ENCODE measurements at places on chromosomes 7 and 10.

GRCh38 chr10:34845070-34845469, 30.0 kb upstream of the PARD3 start:
- DNase-seq: no peak

DNA sequence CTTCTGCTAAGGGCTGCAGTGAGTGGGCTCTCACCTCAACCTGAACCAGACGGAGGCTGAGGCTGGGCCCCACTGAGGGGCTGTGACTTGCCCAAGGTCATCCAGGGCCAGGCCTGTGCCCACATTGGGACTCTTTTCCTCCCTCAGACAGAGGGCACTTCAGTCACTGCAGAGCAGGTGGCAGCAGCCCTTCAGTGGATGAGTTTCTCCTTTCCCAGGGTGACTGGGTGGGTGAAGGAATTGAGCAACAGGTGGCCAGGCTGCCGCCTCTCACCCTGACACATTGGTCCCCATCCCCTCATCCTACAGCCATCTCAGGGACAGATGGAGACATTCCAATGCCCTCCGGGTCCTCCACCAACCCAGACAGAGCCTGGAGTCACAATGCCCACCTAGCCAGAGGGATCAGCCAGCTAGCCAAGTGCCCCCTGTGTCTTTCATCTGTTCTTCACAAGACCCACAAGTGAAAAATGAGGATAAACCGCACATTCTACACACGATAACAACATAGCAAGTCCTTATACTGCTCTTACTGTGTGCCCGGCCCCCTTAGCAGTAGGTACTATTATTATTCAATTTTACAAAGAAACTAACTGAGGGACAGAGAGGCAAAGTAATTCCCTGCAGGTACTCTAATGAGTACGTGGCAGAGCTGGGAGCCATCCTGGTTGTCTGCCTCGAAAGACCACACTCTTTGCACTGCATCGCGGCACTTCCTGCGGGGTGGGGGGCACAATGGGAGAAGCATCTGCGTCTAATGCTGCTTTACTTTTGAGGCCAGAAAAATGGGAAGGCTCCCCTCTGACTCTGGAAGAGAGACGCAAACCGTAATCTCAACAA, 1.7 kb upstream of the SLC18A3 start:
- DNase-seq: no peak

- peak; percentile 32 for DNase-seq
Measured at GRCh38 chr7:157875230-157876179, 538.7 kb downstream of the DNAJB6 start.

- no peak for DNase-seq
Measured at GRCh38 chr10:78210976-78211375, 177.3 kb downstream of the RPS24 start.

DNA sequence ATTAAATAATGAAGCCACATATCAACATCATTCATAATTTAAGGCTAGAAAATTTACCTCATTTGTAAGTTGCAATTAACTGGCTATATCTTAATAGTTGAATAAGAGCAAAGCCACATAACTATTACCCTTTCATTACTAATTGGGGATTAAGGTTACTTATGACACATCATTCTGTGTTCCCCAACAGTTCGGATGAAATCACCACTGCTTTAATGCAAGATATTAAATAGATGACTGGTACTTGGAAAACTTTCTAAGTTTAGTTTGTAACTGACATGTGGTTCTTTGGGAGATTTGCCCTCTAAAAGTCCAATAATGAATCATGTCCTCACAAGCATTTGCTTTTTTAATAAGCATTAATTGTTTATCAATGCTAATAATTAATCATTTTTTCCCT, 109.1 kb downstream of the MTERF1 start:
- DNase-seq: no peak

- no peak for DNase-seq
Measured at GRCh38 chr7:92088266-92088665, 46.0 kb downstream of the CYP51A1 start.

GRCh38 chr7:98697485-98698240, 80.6 kb downstream of the NPTX2 start:
- DNase-seq: no peak

DNA sequence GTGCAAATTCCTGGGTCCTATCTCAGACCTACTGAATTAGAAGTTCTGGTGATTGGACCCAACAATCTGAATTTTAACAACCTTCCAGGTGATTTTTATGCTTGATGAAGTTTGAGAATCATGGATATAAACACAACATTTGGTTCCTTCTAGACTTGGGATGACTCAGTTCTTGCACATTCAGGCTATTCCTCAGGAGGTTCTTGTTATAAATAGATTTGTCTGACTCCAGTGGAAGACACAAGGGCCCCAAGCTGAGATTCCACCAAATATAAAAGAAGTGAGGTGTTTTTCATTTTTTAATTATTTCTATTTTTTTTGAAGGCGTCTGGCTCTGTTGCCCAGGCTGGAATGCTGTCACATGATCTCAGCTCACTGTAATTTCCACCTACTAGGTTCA, 9.4 kb upstream of the TAS2R16 start:
- no peak for DNase-seq

GRCh38 chr7:152120210-152120609, 94.7 kb downstream of the GALNT11 start:
- DNase-seq: no peak

- no peak for DNase-seq
Measured at GRCh38 chr10:78366663-78367411, 333.2 kb downstream of the RPS24 start.

DNA sequence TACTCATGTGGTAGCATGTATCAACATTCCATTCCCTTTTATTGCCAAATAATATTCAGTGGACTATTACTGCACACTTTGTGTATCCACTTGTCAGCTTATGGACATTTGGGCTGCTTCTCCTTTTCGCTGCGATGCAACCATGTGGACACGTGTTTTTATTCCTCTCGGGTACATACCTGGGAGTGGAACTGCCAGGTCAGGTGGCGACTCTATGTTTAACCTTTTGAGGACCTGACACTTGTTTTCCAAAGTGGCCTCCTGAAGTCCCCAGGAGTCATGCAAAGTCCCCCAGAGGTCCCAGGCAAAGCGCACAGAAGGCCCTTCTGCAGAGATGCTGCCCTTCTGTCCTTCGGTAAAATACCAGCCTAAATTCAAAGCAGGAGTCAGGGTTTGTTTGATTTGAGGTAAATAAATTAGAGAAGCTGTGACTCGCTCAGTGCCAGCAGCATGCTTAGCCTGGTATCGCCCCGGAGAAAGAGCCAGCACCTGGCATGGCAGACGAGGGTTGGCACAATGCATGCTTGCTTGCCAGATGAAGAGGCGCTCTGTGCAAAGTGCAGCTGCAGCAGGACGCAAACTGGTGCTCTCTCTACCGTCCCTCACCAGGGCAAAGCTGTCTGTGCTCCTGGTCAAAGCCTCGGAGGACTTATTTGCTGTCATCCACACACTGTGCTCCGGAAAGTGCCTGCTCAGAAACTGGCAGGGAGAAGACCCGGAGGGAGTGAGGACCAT, 37.8 kb downstream of the HIPK2 start:
- DNase-seq: peak; percentile 59

DNA sequence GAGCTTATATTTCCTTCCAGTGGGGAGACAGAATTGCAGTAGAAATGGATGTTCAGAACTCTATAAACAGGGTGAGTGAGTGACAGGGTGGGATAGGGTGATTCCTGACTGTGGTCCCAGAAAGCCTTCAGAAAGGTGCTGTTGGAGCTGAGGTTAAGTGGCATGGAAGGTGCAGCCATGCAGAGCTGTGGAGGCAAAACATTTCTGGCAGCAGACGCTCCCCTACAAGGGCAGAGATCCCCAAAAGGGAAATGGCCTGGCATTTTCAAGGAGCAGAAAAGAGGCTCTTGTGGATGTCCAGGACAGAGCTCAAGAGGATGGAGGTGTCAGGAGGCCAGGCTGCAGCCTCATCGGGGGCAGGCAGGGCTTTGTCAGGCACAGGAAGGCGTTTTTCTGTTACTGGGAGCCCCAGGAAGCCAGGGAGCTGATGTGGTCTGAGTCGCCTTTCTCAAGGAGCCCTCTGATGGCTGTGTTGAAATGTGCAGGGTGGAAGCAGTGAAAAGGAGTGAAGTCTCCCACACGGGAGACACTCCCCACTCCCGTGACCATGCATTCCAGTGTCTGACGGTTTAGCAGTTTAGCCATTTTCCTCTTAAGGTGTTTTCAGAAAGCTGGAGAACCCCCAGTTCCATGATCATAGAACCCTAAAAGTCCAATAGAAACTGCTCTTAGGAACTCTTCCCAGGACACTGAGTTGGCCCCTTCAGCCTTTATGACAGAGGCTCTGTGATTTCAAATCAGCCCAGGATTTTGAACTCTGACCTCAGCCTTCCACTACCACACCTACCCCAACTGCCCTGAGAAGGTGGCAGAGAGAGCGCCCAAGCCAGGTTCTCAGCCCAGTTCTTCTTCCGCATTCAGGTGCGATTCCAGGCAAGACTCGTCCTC, 96.2 kb downstream of the C10orf105 start:
- no peak for DNase-seq

DNA sequence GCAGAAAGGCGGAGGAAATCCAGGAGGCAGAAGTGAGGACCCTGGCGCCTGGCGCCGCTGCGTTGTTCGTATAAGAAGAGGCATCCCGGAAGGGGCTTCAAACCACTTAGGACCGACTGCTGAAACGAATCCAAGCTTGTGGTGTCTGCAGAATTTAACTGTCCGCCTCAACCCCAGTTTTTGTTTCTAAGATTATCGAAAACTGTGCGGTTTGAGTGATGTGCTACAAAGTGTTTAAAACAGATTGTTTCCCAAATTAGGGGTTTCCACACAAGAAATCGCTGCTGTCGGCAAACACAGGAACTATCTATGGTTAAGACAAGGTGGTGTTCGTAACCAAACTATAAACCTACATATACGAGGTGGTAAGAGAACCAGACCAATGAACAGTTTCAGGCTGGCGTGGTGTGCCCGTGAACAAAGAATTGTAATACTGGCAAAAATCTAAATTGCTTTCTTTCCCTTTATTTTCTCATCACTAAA, 835 bp upstream of the DGKI start:
- no peak for DNase-seq

- DNase-seq: peak; percentile 14
Measured at GRCh38 chr10:43292755-43293676, 26.2 kb upstream of the RASGEF1A start.

DNA sequence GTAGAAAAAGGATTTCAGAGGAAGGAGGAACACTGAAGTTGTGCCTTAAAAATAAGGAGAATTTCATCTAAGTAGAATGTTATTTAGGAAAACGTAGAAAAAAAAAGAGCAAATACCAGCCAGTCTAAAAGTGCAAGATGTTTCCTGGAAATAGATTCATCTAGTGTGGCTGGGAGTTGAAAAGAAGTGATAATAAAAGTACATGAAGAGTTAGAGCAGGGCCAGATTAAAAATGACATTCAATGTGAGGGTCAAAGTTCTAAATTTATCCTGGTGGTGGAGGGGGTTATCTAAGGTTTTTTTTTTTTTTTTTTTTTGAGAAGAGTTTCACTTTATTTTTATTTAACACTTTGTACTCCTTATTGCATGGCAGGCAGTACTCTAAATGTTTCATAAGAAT, 289.3 kb downstream of the MDFIC start:
- DNase-seq: no peak

DNA sequence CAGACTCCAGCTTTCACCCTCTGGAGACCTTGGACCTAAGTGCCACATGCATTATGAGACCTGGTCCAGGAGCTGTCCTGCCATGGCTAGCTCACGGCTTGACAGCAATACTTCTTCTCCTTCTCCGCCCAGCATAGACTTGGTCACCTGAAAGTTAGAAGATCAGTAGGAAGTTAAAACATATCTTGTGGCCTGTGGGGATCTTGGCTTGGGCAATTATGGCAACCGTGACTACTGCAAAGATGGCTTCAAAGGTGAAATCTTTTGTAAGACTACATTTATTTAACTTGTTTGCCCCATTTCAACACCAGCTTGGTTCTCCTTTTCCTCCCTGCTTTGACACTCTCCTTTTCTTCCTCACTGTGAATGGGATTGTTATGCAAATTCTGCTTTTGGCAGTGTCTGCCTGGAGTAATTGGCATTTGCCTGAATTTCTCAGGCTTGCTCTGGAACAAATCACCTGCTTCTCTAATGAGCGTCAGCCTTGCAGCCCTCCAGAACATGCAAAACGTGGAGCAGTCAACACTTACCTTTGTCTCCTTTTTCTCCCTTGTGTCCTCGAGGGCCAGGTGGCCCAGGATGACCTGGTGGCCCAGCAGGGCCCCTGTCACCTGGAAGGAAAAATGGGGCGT, 53.4 kb downstream of the COL17A1 start:
- DNase-seq: no peak

DNA sequence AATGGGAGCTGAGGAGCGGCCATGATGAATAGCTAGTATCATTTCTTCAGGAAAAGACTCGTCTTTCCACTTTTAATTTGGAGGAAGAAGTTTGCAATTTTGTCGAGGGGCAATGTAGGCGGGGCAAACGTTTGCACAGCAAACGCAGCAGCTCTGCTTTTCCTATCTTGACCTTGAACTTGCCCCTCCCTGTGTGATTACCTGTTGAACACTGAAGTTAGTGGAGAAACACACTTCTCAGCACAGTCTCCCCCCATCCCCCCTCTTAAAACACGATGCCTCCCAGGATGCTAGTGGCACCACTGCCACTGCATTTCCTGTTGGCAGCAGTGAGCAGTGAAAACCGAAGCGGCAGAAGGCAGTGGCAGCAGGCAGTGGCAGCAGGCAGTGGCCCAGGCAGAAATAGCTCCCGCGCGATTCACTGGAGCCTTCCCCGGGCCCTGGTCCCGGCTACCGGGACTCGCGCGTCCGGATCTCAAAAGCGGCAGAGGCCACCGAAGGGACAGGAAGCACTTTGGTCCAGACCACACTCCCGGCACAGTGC, at the start of gene EPDR1:
Gene EPDR1, plus strand, starts transcription at position 336 of the 544 bp plus-strand sequence. CDS start 300 bp downstream, outside the sequence.
- DNase-seq: peak; percentile 81

DNA sequence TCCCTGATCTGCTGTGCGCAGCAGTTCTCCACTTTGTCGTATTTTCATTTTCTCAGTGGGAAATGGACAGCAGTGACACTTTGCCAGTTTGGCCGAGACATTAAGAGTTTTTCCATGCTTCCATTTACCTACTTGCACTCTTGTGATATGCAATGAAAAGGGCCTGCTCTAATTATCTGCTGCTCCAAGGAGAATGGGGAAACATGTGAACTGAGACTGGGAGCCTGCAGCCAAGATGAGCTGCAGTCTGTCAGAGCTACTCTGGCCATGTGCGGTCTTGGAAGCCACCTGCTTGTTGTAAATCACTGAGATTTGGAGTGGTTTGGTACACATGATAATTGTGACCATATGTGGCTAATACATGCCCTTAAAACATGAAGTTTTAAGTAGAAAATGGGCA, 586.6 kb upstream of the POT1 start:
- DNase-seq: peak; percentile 87

DNA sequence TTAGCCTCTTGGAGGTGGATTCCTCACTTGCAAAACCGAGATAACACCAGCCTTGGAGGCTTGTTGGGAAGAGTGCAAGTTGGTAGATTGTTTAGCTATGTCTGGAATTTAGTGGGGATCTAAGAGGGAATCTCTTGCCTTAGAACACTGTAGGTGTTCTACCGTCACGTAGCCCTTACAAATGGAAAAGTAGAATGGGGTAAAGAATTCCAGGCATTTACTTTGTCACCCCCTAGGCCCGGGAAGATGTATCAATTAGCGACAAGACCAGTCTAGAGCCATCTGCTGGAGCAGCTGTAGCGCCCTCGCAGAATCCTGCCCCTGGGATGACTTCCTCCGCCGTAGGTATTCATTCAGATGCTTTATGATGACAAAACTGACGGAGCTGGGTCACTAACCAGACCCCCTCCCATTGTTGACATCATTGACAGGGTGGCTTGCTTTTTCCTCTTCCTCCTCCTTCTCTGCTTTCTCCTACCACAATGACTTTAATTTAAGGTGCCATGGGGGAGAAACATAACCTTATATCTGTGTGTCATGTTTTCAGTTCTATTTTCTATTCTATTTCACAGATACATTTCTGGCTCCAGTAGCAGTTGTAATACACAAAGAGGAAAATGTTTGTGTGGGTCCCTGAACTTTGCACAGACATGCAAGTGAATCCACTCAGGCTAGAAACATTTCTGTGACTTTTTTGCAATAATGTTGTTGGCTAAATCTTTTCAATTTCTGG, 262.6 kb upstream of the LYZL1 start:
- DNase-seq: no peak

Data from NCI-H1105 treated with DMSO at 0.1 percent for 48 hours (cell line).